Fibroblast of skin of left biceps (primary cell): ENCODE measurements at places on chromosomes 1 and 21.
A peak's percentile ranks its signal among the peaks of the same experiment; 100 is the strongest.

DNA sequence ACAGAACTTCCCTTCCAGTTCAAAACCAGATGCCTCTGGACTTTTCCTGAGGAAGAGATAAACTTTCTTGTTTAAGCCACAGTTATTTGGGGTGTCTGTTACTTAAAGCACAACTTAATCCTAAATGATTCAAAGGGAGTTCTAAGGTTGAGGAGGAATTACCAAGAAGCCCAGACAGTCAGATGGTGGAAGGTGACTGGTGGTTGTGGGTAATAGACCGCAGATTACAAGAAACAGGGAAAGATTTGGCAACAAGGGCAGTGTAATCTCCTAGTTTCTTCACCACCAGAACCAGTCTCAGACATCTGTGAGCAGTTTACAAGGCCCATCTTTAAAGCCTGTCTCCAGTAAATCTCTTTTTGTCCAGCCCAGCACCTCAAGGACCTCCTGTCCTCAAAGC is 130.1 kb upstream of the CTTNBP2NL start:
- no peak for DNase-seq

DNA sequence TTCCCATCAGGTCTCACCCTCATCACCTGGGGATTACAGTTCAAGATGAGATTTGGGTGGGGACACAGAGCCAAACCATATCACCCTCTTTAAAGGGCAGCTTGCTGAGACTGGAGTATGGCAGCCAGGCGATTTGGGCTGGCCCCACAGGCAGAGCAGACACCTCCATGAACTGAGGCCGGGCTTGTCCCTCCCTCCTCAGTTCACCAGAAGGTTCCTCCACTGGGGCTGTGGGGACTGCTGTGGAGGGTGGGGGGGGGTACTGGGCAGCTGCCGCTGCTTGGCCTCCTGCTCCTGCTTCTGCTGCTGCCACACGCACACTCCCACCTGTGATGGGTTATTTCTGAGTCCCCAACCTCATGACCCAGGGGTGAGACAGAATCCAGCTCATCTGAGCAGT is 53.9 kb upstream of the PDE9A start:
- no peak for DNase-seq

DNA sequence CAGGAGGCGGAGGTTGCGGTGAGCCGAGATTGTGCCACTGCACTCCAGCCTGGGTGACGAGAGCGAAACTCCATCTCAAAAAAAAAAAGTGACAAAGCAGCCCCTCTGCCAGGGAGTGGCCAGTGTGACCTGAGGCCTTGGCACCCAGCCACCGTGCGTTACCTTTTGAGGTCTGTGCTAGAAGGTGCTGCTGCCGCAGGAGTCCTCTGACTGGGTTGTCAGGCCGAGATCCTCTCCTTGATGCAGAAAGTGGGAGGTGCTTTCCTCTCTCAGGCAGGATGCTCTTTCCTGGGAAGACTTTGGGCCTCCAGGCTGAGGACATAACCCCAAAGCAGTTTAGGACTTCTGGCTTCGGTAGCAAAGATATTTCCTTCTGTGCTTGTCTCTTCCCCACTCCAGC is 280.5 kb upstream of the VAMP3 start:
- no peak for DNase-seq

GRCh38 chr21:22395965-22396364 is 1397.8 kb downstream of the NCAM2 start:
- no peak for DNase-seq

DNA sequence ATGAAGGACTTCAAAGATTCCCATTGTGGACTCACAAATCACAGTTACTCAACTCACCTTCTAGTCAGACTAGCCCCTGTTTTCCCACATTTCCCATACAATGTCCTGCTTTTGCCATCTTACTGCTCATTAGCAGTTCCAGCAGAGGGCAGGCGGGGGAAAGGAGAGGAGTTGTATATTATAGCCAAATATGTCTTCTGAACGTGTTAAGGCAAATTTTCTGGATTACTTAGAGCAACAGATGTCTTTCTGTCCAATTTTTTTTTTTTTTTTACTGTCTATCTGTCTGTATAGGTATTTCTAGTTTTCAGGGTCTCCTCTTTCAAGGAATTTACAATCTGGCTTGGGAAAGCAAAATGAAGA is 29.9 kb upstream of the DDAH1 start:
- no peak for DNase-seq

DNA sequence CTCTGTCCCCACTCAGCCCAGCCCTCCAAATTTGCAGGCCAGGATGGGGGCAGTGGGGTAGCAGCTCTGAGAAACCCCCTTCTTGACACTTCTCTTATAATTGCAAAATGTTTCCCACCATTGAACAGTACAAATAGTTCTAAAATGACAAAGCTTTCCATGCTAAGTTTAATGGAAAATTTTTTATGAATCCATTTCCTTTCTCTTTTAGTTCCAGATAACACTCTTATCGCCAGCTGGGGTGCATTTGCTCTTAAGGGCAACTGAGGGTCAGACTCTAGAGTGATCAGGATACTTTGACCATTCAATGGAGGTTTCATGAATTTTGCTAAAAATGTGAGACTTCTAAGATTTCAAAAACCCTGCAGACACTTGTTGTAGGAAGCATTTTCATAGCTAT is 29.9 kb downstream of the PIK3C2B start:
- DNase-seq = no peak

DNA sequence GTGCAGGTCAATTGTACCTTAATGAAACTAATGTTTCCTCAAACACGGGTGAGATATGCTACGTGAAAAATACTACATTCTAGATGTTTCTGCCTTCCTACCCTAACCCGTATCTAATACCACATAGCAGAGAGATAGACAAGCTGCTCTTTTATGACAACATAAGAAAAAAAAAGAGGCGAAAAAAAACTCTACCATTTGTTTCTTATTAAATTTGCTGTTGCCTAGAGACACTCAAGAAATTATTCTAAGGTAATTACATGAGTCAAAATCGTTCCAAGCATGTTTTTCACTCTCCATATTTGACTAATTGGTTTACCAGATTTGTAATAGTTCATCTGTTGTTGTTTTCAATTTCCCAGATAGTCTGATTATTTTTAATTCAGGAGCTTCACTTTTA is 27.4 kb downstream of the PALMD start:
- no peak for DNase-seq

DNA sequence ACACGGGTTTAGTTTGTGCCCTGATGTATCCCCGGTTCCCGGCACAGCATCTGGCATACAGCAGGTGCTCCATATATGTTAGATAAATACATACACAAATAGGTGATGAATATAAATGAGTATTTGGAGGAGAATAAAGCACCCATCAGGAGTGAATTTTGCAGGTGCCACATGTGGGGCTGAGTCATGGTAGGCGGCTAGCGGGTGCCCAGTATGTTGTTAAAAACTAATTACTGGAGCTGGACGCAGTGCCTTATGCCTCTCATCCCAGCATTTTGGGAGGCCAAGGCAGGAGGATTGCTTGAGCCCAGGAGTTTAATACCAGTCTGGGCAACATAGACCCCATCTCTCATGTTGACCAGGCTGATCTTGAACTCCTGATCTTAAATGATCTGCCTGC is 16.7 kb upstream of the WASF2 start:
- no peak for DNase-seq

DNA sequence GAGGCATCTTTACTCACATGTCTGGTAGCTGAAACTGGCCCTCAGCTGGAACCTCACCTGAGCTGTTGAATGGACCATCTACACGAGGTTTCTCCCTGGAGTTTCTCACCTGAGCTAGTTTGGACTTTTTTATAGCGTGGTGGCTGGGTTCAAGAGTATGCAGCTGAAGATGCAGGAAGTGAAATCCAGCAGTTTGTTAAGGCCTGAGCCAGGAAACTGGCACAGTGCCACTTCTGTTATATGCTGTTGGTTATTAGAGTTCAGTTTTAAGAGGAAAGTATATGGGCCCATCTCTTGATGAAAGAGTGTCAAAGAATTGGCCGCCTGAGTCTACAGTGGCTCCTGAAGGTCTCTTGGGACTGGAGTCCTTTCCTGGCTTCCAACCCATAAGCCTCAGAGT is 35.6 kb downstream of the STUM start:
- no peak for DNase-seq

DNA sequence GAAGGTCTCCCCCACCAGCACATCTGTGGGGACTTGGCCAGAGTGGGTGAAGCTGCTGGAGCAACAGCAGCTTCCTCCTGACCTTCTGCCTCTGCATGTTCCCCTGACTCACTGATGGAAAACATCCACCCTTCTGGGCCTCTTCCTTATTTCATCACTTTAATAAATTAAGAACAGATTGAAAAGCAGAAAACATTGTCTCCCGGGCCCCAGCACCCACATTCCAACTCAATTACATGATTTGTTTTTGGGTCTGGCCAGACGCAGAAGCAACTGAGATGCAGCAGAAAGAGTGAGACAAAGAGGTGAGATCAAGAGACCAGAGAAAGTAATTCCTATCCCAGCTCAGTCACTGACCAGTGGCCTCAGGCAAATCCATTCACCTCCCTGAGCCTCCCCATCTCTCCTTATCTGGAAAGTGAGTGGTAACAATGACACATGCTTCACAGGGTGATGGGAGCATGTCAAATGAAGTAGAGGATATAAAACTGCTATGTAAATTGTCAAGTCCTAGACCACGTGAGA is 157.1 kb downstream of the ELAVL4 start:
- peak; percentile 43 for DNase-seq

- DNase-seq = no peak
These were observed 1.5 kb downstream of the EDEM3 start for GRCh38 chr1:184753117-184753516.

DNA sequence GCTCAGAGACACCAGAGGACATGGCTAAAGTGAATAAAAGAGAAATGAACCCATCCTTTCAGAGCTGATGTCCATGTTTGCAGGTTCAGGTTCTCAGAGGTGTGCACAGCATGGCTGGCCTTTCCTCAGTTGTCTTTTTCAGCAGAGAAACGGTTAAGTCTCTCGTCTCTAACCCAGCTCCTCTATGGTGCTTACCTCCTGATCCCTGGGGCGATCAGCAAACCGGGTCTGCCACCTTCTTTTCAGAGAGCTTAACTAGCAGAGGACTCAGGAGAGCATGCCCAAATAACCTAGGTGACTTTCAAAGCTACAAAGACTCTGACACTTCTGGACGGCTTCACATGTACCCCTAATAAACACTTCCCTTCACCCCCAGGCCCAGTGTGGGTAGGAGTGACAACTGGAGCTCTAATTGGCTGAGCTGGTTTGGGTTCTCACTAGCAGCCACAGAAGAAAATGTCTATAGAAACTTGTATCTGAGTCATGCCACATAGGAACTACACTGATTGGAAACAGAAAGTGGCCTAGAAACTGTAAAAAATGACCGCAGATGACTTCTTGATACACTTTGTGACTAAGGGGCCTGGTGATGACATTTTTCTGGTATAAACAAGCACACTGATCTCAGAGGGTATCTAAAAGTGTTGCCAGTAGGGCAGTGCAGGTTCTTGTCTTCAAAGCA is at the start of gene AIM2:
Gene AIM2, minus strand, starts transcription at position 329 of the 682 bp plus-strand sequence. CDS start 3,267 bp downstream, outside the sequence.
- DNase-seq = no peak

DNA sequence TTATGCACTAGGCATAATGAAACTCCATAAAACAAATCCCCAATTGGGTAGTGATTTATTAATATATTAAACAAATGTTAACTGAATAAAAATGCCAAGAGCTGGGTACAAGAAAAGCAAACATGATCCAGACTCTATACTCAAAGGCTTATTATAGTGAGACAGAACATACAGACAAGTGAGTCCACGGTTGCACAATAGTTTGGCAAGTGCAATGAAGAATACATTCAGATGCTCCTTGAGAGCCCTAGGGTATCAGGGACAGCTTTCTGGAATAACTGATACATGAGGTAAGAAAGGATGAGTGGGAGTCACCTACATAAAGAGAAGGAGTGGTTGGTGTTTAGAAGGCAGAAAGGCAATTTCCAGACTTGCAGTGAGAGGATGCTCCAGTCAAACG is 85.1 kb downstream of the VAV3 start:
- DNase-seq = no peak

GRCh38 chr1:160117300-160117699 is 1.7 kb downstream of the ATP1A2 start:
- no peak for DNase-seq

DNA sequence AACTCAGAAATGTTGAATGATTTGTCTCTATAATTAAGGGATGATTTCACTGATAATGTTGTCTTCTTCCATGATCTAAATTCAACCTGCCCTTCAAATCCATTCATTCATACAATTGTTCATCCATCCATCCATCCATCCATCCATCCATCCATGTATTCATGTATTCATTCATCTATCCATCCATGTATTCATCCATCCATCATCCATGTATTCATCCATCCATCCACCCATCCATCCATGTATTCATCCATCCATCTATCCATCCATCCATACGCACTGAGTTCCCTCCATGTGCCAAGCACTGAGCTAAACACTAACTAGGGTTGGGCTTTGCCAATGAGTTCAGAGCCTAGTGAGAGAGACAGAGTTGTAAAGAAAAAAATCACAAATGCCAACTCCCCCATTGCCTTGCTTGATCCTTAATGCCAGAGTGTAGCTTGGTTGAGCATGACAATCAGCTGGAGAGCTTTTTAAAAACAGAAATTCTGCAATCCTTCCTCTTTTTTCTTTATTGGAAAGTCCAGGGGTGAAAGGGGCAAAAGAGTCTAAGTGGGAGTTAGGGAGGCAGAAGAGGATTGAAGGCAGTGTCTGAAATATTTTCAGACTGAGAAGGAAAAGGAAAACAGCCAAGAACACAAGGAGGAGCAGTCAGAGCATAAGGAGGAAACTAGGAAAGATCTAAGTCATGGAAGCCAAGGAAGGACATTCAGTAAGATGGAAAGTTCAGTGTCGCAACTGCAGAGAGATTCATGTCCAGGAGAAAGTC is 92.4 kb upstream of the ERG start:
- no peak for DNase-seq

DNA sequence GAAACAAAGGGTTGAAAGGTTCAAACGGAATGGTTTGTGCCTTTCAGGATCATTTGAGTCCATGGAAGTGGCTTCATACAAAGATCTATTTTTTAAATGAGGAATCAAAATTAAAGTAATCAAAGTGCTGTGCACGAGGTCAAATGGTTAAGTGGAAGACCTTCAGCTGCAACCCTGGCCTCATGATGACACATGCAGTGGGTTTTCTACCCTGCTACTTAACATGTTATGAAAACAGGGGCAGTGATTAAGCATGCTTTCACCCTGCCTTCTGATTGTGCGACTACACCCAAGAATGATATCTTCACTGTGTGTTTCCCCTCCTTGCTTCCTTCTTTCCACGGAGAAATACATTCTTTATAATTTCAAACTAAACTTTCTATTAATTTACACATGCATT is 604.2 kb downstream of the LRRIQ3 start:
- DNase-seq = no peak
